ENCODE measurements at places on chromosomes 12 and 14.

DNA sequence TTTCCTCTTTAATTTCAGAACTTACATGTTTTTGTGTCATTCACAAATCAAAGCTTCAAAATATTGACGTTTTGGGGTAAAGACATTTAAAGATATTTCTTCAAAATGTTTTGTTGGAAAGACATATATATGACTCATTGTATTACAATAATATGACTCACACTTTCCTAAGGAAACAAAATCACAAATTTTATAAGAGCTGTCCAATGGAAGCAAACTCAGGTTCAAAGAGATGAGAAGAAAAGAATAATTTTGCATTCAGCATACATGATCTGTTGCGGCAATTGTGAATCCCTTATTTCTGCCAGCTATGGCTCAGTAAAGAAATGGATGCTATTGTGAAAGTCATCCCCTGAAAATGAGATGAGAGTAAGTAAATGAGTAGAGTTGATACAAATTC, 82.7 kb downstream of the GRIP1 start:
- peak; percentile 65 for DNase-seq

GRCh38 chr12:102390068-102390467, 90.3 kb downstream of the IGF1 start:
- DNase-seq: no peak

- DNase-seq: no peak
These were observed 124.3 kb downstream of the CHST11 start for GRCh38 chr12:104581005-104581570.

- peak; percentile 63 for DNase-seq
These were observed 232.2 kb downstream of the C12orf50 start for GRCh38 chr12:87796961-87797516.

GRCh38 chr14:96095581-96096476, 56.7 kb downstream of the C14orf132 start:
- peak; percentile 91 for DNase-seq

- no peak for DNase-seq
These were observed 30.4 kb upstream of the PLEK2 start for GRCh38 chr14:67442139-67442906.

DNA sequence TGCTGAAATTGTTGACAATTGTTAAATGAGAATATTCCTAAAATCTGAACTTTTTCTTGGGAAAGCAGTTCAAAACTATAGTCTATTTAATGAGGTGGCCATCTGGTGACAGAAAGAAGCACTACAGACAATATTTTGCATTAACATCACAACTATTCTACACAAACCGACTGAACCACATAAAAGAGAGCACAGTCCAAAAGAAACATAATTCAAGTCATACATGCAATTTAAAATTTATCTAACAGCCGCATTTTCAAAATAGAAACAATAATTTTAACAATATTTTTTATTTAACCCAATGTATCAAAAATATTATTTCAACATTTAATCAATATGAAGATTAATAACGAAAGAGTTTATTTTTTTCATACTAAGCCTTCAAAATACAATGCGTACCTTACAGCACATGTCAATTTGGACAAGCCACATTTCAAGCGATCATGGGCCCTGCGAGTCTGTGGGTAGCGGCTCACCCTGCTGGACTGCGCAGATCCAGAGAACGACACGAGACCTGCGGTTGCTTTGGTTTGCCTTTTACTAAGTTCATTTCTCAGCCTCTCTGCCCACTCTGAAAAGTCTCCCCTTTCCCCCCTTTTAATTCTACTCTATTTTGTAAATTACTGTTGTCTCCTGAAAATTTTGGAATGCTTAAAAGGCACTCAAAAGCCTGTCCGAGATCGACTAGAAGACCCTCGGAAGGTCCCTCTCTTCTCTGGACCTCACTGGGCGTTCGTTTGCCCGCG, 947 bp upstream of the LRRC9 start:
- peak; percentile 65 for DNase-seq

All from choroid plexus epithelial cell (primary cell).